Hair follicular keratinocyte (primary cell): ENCODE measurements at places on chromosomes 2 and 18. TPM values are rescaled to one million over a fixed set of nuclear protein-coding genes. Genes with fewer than 3 reads are reported as not detected.

Gene SMCHD1
- total RNA-seq, result 15.8 and 17.3 TPM in 2 replicates

Gene CIB4
- not detected in 2 replicates for total RNA-seq

Gene PER2
- total RNA-seq, result 3.2 and 6.8 TPM in 2 replicates

Gene C2orf15
- 0.16 and 2.3 TPM in 2 replicates for total RNA-seq

Gene ACTG2
- total RNA-seq, result 0.15 TPM in 1 of 2 replicates, not detected in the other

Gene FIGN
- 0.70 and 0.76 TPM in 2 replicates for total RNA-seq

Gene POTEI
- total RNA-seq, result not detected in 2 replicates

Gene FAM98A
- total RNA-seq, result 24.2 and 41.7 TPM in 2 replicates

Gene IL1F10
- 0.08 and 1.3 TPM in 2 replicates for total RNA-seq

Gene ADGRF3
- total RNA-seq, result 0.08 TPM in 1 of 2 replicates, not detected in the other

Gene ZBTB7C
- 0.04 and 0.23 TPM in 2 replicates for total RNA-seq

Gene NR4A2
- total RNA-seq, result 0.11 and 0.31 TPM in 2 replicates

Gene UPP2
- total RNA-seq, result not detected in 2 replicates

Gene MRO
- total RNA-seq, result not detected in 2 replicates

Gene KCNJ13
- not detected in 2 replicates for total RNA-seq

Gene PRPF40A
- total RNA-seq, result 87.5 and 162 TPM in 2 replicates

Gene DNAJC5G
- total RNA-seq, result not detected in 2 replicates

Gene DPP4
- total RNA-seq, result 0.27 and 1.8 TPM in 2 replicates

Gene ANKRD29
- total RNA-seq, result 4.1 and 8.5 TPM in 2 replicates

Gene PTGR3
- 16.9 and 17.2 TPM in 2 replicates for total RNA-seq

Gene APCDD1
- 1.6 and 4.6 TPM in 2 replicates for total RNA-seq

Gene TTC31
- 15.1 and 20.1 TPM in 2 replicates for total RNA-seq

Gene SNTG2
- total RNA-seq, result 0.55 TPM in 1 of 2 replicates, not detected in the other

Gene FBXO15
- total RNA-seq, result not detected in 2 replicates

Gene CD226
- 0.31 and 0.76 TPM in 2 replicates for total RNA-seq

Gene GCG
- total RNA-seq, result not detected in 2 replicates

Gene OBSL1
- 29.7 and 38.7 TPM in 2 replicates for total RNA-seq

Gene HJURP
- 10.9 and 34.3 TPM in 2 replicates for total RNA-seq

Gene SCYGR3
- not detected in 2 replicates for total RNA-seq

Gene VIT
- 0.27 TPM in 1 of 2 replicates, not detected in the other for total RNA-seq

Gene BAZ2B
- 18.5 and 27.8 TPM in 2 replicates for total RNA-seq

Gene MOCOS
- 7.9 and 9.1 TPM in 2 replicates for total RNA-seq

Gene APOB
- not detected in 2 replicates for total RNA-seq

Gene KCNJ3
- not detected in 2 replicates for total RNA-seq

Gene MLPH
- total RNA-seq, result 1.7 and 9.9 TPM in 2 replicates

Gene PDK1
- 18.0 and 19.8 TPM in 2 replicates for total RNA-seq

Gene SCG2
- total RNA-seq, result not detected in 2 replicates

Gene GPR75
- 0.15 and 0.62 TPM in 2 replicates for total RNA-seq

Gene DTNA
- total RNA-seq, result 0.47 and 1.5 TPM in 2 replicates

Gene GREB1
- total RNA-seq, result 0.31 and 1.0 TPM in 2 replicates

Gene TCF7L1
- total RNA-seq, result 1.4 and 2.0 TPM in 2 replicates
